GM23248 (cell line): ENCODE measurements at places on chromosomes 16 and 17. TPM values are rescaled to one million over a fixed set of nuclear protein-coding genes. Genes with fewer than 3 reads are reported as not detected.
A peak's percentile ranks its signal among the peaks of the same experiment; 100 is the strongest.

- H3K27me3 ChIP-seq: no peaks in the 10 kb centered on the region
- peaks cover 6% of the 10 kb centered on the region for H3K4me1 ChIP-seq
- no peak overlapping the region for H3K4me3 ChIP-seq
- H3K36me3 ChIP-seq: no peaks in the 10 kb centered on the region
- DNase-seq: no peak
Measured at GRCh38 chr17:27240086-27240801, 53.7 kb upstream of the WSB1 start.

The HS3ST2 gene
- total RNA-seq: not detected in 2 replicates

GRCh38 chr17:79808763-79809529 lies 12.1 kb upstream of the CBX8 start:
- no peak overlapping the region for H3K4me3 ChIP-seq
- no peak overlapping the region for H3K27ac ChIP-seq
- no peak for DNase-seq
- H3K36me3 ChIP-seq: no peaks in the 10 kb centered on the region

- H3K27ac ChIP-seq: peak overlapping the region; percentile 18; the same call in 1 of the 2 replicates
- peaks cover 13% of the 10 kb centered on the region; the same call in 1 of the 2 replicates for H3K4me1 ChIP-seq
- H3K4me3 ChIP-seq: peak overlapping the region; percentile 80
- DNase-seq: peak; percentile 56
Measured at GRCh38 chr17:50426814-50427787, 1.1 kb downstream of the ACSF2 start.

GRCh38 chr17:38746004-38746848 lies 1.9 kb downstream of the PCGF2 start:
- no peaks in the 10 kb centered on the region for H3K36me3 ChIP-seq
- peak overlapping the region; percentile 88 for H3K4me3 ChIP-seq
- DNase-seq: no peak
- H3K4me1 ChIP-seq: peaks cover 24% of the 10 kb centered on the region
- H3K27ac ChIP-seq: no peak overlapping the region
- H3K27me3 ChIP-seq: no peaks in the 10 kb centered on the region

DNA sequence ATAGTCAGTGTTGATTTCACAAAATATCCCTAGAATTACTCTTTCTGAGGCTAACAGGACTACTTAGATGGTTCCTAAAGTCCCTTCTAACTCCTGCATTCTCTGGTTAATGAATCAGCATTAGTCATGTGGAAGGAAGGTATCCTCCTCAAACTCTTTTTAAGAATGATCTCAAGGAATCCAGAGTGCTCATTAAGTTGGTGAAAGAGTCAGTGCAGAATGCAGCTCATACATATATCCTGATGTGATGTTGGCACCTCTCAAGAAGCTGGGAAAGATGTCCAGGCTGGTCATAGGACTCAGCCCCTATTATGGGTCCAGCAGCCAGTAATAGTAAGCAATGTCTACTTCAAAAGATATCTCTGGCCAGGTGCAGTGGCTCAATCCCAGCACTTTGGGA lies 65.5 kb downstream of the PIGL start:
- peaks cover 56% of the 10 kb centered on the region for H3K4me1 ChIP-seq
- no peak overlapping the region for H3K4me3 ChIP-seq
- H3K36me3 ChIP-seq: no peaks in the 10 kb centered on the region
- H3K27me3 ChIP-seq: no peaks in the 10 kb centered on the region
- DNase-seq: peak; percentile 92

GRCh38 chr16:85579923-85580580 lies 33.1 kb upstream of the GSE1 start:
- DNase-seq: no peak
- no peaks in the 10 kb centered on the region for H3K27me3 ChIP-seq
- H3K27ac ChIP-seq: no peak overlapping the region

- peaks cover 38% of the 10 kb centered on the region for H3K27me3 ChIP-seq
- H3K4me3 ChIP-seq: no peak overlapping the region
- H3K4me1 ChIP-seq: no peaks in the 10 kb centered on the region
Measured at GRCh38 chr17:74197801-74198200, 5.7 kb upstream of the RPL38 start.

DNA sequence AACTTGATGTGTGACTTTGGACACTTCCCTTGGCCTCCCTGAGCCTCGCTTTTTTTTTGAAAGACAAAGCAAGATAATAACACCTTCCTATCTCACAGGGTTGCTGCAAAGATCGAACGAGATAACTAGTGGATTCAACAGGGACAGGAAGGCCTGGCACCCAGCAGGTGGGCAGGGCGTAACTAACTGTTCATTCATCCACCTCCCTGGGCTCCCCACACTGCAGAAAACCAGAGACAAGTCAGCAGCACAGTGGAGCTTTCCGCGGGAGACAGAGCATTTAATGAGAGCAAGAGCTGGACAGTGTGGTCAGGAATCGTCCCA lies 28.7 kb downstream of the SLC13A5 start:
- no peak overlapping the region for H3K27ac ChIP-seq
- peaks cover 31% of the 10 kb centered on the region for H3K27me3 ChIP-seq
- H3K4me3 ChIP-seq: no peak overlapping the region
- no peak for DNase-seq
- H3K4me1 ChIP-seq: no peaks in the 10 kb centered on the region
- H3K36me3 ChIP-seq: no peaks in the 10 kb centered on the region

- H3K4me3 ChIP-seq: no peak overlapping the region
- H3K27me3 ChIP-seq: no peaks in the 10 kb centered on the region
- H3K27ac ChIP-seq: no peak overlapping the region
- no peak for DNase-seq
Measured at GRCh38 chr16:88497561-88498462, 44.7 kb downstream of the ZFPM1 start.
